NCI-H510A treated with DMSO at 0.1 percent for 48 hours (cell line): ENCODE measurements at places on chromosomes 1 and 21.

GRCh38 chr1:62723883-62724282 is 35.7 kb upstream of the DOCK7 start:
- no peak for DNase-seq

DNA sequence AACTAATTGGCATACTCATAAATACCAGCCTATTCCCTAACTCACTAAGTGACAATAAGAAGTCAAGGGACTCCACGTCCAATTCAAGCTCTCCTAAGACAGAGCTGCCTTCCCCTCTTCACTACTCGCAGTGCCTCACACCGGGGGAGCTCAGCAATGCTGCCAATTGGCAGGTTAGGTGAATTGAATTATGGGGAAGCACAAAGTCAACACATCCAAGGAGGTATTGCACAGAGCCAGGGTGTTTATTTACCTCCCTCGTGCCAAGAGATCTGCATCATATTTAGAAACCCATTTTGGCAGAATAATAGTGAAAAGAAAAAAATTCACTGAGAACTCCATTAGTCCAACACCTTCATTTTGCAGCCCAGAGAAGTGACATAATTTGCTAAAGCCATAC is 20.4 kb upstream of the TNR start:
- DNase-seq: no peak

- DNase-seq: no peak
These were observed 64.3 kb downstream of the ANKRD13C start for GRCh38 chr1:70290218-70290617.

- DNase-seq: peak; percentile 50
These were observed 1.1 kb downstream of the ADGRB2 start for GRCh38 chr1:31762726-31763670.

DNA sequence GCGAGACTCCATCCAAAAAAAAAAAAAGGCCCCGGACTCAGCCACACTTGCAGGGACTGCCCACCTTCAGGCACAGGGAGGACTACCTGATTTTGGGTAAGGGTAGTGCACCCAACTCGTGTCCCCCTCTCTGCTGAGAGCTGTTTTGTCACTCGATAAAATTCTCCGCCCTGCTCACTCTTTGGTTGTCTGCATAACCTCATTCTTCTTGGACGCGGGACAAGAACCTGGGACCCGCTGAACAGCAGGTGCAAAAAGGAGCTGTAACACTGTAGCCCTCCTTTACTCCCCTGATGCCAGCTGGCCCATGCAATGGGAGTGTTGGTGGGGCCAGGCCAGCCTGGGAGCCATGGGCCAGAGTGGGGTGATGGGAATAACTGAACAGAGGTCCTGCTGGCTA is 10.6 kb downstream of the S100B start:
- no peak for DNase-seq

- no peak for DNase-seq
These were observed 140.8 kb downstream of the ASTN1 start for GRCh38 chr1:177023726-177024125.

- no peak for DNase-seq
These were observed 6.8 kb upstream of the PPP1R15B start for GRCh38 chr1:204418174-204419063.

DNA sequence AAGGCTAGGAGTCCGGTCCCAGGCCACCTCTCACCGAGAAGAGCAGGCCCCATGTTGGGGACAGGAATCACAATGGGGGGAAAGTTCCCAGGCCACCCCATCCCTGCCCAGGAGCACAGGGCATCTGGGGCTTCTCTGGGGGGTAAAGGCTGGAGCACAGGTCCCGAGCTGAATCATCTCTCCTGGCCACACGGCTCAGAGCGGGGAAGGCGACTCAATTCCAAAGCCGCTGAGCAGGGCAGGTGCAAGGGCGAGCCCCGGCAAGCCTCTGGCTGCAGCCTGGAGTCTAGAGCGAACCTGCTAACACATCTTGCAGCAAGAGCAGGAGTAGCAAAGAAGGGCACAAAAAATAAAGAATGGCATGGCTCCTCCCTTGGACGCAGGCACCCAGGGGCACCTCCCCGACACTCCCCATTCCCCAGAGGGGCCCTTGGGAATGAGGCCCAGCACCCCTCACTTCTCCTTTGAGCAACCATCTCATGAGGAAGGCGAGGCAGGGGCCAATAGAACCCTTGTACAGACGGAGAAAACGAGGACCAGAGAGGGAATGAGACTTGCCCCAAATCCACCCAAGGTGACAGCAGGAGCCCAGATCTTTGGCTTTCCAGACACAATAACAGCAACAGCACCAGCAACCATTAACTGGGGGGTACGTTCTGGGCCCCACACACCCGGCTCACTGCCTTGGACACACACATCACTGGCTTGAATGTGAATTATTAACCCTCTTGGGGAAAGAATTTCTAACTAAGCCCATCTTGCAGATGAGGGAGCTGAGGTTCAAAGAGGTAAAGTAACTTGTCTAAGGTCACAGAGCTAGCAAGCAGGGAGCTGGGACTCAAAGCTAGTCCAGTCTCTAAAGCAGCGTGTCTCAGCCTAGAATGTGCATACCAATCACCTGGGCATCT is 20.7 kb upstream of the ALDH4A1 start:
- no peak for DNase-seq

DNA sequence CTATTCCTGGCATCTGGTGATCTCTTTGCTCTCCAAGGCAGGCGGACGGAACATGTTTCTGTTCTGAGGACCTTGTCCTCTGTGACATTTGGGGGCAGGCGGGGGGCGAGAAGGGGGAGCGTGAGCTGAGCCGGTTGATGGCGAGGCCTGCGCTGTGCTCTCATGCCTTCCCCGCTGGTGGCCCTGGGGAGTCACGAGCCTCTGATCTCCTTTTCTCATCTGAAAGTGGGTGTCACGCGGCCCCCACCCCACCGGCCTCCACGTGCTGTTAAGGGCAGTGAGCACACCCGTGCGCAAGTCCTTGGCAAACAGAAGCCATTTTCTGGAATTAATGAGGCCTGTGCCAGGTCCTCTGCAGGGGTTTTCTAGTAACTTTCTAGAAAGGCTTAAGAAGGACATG is 102.8 kb upstream of the ACTRT2 start:
- no peak for DNase-seq

DNA sequence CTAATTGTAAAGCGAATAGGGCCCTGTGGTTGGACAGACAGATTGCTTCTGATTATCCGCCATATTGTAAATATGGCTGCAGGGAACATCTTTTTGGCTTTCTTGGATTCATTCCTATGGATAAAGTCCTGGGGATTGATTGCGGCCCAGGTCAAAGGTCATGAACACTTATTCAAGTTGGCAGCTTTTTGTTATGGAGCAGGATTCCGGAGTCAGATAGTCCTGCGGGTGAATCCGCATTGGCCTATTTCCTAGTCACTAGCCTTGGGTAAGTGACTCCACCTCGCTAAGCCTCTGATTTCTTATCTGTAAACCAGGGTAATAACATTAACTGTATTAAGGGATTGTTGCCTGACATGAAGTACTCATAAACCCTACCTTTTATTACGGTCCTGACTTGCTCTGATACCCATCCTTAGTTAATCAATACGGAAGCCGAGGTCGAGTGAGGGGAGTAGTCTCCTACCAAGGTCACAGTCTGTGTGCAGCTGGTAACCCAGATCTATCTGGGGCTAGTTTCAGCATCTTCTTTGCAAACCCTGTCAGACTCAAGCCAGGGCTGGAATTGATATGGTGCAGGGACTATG is 31.7 kb downstream of the EDN2 start:
- DNase-seq: no peak

DNA sequence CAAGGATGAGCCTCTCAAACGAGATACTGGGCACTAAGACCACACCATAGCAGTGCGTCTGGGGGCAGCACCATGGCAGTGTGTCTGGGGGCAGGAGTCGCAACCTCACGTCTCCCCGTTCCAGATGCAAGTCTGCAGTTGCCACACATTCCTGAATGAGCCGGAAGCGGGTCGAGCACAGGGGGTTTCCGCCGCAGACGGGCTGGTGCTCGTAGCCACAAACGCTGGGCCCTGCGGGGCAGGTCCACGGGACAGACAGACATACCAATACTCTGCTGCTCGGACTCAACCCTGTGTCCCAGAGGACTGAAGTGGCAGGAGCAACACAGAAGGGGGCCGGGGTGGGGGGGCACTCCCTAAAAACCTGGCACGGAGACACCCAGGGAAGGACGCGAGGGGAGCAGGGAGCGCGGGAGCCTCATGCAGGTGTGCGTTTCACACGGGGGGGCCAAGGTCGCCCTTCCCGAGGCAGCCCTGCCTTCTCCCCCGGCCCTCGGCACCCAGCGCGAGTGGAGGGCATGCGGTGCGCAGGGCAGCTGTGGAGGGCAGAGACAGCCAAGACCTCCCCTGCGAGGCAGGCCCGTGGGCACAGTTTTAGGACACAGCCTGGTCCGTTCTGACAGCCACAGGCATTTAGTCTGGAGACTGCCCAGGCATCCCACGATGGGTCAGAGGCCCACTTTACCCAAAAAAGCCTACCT is 24.5 kb downstream of the PTTG1IP start:
- DNase-seq: no peak

GRCh38 chr1:231508941-231509340 is 19.5 kb upstream of the TSNAX start:
- no peak for DNase-seq

DNA sequence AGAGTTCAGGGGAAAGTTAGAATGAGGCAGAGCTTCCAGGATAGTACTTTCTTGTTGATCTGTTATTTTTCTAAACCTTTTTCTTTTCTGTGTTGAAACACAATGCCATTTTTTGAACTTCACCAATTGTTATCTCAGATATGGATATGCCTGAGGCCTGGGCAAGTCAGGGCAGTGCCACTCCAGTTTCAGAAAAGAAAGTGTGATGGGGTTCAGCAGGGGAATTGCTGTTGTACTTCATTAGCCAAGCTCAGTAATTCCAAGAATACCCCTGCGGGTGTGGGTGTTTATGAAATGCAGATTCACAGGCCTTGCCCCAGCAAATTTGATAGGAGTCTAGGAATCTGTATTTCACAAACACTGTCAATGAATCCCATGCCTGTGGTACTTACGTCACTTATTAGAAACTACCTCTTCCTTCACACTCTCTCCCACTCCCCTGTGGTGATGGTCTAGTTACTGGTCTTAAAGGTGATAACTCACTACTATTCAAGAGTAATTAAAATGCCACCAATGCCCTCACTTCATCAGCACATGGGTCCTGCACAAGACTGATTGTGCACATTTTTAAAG is 142.3 kb downstream of the PBX1 start:
- no peak for DNase-seq

GRCh38 chr1:109850194-109850593 is 60.5 kb upstream of the CSF1 start:
- DNase-seq: no peak

- no peak for DNase-seq
These were observed 27.7 kb upstream of the GUCA2B start for GRCh38 chr1:42125552-42125951.

- DNase-seq: no peak
These were observed 123.2 kb downstream of the LHX8 start for GRCh38 chr1:75257424-75257823.

DNA sequence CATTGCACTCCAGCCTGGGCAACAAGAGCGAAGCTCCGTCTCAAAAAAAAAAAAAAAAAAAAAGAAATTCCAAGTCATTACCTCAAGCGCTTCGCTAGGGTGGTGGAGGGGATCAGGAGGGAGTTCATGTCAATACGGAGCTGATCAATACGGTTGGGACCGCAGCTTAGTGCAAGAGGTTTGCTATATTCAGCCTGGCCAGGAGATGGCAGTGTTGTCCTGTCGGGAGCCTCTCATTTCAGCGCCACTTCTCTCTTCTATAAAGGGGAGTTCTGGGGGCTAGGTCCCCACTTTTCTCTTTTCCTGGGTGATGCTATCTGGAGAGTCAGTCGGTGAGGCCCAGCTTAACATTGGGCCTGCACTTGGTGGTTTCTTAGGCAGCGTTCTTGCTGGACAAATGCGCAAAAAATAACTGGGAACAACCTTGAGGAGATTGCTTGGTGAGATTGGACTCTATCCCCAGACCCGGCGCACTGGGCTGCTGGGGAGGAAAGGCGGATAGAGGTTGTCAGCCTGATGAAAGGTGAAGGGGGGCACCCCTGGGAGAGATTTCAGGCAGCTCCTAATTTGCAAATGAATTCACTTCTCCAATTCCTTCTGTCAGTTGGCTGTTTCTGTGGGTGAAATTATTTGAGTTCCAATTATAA is 40.4 kb downstream of the KIAA0040 start:
- peak; percentile 75 for DNase-seq

GRCh38 chr1:8424539-8425116 is 106.7 kb downstream of the SLC45A1 start:
- peak; percentile 95 for DNase-seq

DNA sequence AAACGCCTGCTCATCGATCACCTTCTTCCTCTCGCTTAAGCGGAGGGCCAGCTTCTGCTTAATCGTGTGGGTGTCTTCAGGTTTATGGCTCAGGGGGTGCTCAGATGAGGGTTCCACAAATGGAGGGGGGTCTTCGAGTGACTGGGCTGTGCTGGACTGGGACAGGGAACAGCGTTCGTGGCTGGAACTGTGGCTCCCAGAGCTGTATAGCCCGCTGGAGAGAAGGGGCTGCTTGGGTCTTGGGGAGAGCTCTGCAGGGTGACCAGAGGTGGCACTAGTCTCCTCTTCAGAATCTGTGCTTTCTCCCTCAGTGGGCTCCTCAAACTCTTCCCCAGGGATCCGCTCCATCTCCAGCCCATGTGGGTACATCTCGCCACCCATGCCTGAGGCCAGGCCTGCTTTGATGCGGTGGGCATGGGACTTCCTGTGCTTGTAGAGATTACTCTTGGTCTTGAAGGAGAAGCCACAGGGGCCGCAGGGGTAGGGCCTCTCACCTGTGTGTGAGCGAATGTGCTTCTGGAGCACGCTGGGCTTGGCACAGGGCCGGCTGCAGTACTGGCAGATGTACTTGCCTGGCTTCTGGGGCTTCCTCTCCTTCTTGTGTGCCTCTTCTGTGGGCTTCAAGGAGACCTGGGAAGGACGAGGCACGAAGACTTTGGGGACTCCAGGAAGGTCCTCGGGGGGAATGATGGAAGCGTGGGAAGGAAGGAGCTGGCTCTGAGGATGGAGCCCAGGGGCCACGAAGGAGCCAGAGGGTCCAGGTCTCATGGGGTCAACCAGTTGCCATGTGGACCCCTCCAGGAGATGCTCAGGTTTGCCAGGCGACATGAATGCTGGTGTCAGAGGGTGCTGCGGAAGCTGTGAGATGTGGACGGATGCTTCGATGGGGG is 99.4 kb upstream of the EDN2 start:
- DNase-seq: no peak

- DNase-seq: no peak
These were observed 24.4 kb downstream of the SNAP47 start for GRCh38 chr1:227759341-227760300.

DNA sequence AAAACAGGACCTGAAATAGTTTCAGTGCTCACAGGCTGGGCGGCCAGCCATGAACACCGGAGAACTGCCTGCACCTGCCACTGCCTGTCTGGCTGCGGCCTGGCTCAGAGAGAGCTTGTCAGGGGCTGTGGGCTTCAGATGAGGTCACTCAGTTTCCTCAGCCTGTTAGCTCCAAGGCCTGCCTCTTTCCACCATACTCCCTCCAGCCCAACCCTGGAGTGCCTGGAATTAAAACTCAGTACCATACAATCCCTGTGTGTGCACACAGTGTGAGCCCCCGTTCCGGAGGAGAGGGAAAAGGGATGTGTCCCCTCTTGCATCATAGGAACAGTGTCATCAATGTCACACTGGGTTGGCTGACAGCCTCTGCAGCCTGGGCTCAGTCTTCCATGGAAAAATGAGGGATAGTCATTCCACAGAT is 16.2 kb downstream of the CACNA1S start:
- DNase-seq: no peak

- peak; percentile 92 for DNase-seq
These were observed 97.4 kb downstream of the PRDM2 start for GRCh38 chr1:13797397-13797796.

GRCh38 chr1:26991310-26992116 is 2.0 kb upstream of the TRNP1 start:
- DNase-seq: no peak

GRCh38 chr1:214492401-214493075 is 58.9 kb downstream of the PTPN14 start:
- no peak for DNase-seq
